Lower leg skin (tissue), 4 donors: ENCODE measurements at places on chromosomes 4 and X. TPM values are rescaled to one million over a fixed set of nuclear protein-coding genes. Genes with fewer than 3 reads are reported as not detected.
A peak's percentile ranks its signal among the peaks of the same experiment; 100 is the strongest.

Gene MAD2L1
- total RNA-seq: 10.1 TPM

Gene STAP1
- not detected for total RNA-seq

Gene BEND2
- total RNA-seq: not detected

Gene ITIH6
- not detected for total RNA-seq

Gene HTRA3
- total RNA-seq: 4.0 TPM

Gene BBS12
- total RNA-seq: 0.72 TPM

Gene P2RY8
- 0.08 TPM for total RNA-seq

Gene LUZP4
- not detected for total RNA-seq

Gene SOWAHB
- total RNA-seq: 5.6 TPM

Gene BRS3
- not detected for total RNA-seq

Gene LINC00632
- 81.7 TPM for total RNA-seq

DNA sequence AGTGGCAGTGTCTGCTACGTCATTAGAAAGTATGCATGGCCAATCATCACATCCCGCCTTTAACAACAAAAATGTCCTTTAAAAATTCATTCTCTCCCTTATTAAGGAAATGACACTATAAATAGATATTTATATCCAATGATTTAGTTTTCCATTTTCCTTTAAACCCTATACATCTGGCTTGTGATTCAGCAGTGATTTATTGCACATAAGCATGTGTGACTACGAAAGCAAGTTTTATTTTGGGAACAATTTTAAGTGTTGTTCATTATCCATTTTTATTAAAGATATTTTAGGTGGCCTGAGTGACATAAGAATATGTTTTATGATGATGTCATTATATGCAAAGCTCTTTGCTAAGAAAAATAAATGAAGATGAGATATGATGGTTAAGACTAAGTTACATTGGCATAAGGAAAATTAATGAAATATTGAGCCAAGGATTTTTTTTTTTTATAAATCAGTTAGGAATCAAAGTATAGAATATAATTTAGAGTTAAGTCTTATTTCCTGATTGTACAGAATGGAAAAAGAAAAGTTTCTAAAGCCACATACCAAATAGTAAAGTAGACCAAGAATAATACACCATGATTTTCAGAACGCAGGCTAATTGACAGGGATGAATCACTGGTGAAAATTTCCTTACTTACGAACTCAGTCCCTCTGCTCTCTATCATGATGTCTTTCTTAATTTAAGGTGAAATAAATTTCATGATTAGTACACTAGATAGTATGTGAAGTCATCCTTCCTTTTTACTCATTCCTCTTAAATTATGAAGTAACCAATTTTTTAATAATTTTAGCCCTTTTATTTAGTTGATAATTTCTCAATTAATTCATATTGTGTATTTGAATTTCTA is 822.4 kb downstream of the FAT4 start:
- DNase-seq: no peak

- DNase-seq: no peak
Measured at GRCh38 chrX:108018656-108019381, 26.0 kb upstream of the VSIG1 start.

- no peak for DNase-seq
Measured at GRCh38 chr4:70488748-70489147, 16.8 kb downstream of the MUC7 start.

DNA sequence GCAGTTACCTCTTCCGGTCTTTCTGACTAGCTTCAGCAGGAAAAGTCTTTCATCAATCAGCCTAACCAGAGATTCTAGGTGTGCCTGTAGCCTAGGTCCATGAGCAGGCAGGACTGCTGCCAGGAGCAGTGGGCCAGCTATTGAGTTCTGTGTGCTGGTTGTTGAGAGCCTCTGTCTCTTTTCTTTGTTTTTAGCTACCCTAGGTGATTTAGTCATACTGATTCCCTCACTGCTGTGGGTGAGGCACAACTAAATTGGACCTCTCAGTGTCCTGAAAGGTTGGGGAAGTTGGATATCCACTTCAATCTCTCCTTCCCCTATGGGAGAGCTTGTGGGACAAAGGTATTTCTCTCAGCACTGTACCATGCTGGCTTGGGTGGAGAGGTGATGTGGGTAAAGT is 354.9 kb downstream of the GPAT3 start:
- DNase-seq: no peak

DNA sequence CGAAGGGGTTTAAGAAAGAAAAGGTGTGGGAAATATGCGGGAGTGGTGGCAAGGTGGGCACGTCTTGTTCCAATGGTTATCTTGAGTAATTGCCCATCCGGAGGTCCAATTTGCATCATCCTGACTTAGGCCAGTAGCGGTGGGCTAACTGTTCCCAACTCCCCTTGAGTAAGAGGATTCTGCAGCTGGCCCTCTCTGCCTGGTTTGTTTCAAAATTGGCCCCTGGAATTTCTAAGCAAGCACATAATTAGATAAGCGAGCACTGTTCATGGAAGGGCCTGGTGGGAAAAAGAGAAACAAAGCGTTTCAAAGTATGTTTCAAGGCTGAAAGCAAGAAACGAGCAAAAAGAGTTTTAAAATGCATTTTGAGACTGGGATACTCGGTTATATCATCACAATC is 198.2 kb downstream of the CEP135 start:
- DNase-seq: no peak

- DNase-seq: no peak
Measured at GRCh38 chr4:166895771-166896170, 338.5 kb downstream of the SPOCK3 start.

DNA sequence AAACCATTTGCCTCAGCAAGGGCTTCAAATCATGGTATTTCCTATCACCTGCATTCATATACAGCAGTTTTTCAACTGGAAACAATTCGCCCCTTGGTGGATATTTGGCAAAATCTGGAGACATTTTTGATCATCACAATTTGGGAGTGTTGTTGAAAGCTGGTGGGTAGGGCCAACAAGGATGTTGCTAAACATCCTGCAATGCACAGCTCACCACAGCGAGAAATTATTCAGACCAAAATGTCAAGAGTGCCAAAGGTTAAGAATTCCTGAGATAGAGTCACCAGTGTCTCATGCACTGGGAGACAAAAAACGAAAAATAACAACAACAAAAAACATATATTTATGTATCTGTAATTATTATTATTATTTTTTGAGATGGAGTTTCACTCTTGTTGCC is 435.2 kb upstream of the CTSO start:
- no peak for DNase-seq

DNA sequence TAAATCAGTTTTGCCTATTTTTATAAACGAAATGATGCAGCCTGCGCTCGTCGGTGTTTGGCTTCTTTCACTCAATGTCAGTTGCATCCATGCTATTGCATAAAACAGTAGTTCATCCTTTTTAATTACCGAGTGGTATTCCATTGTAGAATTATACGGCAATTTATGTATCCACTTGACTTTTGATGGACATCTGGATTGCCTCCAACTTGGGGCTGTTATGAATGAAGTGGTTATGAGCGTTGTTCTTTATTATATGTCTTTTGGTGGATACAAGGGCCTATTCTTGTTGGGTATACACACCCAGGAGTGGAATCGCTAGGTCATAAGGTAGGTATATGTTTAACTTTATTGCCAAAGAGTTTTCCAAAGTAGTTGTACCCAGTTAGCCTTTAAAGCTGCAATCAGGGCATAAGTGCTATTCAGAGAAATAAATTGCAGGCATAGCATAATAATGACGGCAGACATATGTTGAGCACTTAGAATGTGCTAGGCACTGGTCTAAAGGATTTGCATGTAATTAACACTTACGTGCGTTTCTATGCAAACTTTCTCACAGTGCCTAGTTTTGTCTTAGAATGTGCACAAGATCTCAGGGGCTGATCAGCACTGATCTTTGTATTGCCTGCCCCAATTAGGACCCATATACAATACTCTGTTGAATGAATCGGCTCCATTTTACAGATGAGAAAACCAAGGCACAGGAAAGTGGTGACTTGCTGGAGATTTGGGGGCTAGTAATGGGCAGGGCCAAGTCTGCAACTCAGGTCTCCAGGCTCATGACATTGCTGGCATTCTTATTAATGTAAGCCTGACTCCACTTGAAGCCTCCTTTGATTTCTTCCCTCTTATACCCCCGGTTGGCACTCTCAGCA is 407.0 kb downstream of the BCOR start:
- DNase-seq: peak; percentile 28

DNA sequence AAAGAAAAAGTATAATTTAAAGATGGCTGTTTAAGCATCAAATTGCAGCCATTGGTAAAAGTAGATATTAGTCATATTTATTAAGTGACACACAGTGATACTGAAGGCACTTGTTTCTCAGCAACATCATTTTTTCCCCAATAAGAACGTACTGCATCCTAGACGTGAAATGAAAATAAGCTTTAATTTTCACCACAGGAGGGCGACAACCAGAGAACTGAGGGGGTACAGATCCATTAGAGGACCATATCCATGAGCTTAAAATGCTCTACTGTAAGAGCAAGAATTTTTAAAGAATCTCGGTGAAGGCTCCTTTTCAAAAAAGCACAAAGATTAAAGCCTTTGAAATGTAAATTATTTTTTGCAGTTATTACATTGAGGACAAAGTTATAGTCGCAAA is 33.4 kb downstream of the FRG1 start:
- DNase-seq: no peak

DNA sequence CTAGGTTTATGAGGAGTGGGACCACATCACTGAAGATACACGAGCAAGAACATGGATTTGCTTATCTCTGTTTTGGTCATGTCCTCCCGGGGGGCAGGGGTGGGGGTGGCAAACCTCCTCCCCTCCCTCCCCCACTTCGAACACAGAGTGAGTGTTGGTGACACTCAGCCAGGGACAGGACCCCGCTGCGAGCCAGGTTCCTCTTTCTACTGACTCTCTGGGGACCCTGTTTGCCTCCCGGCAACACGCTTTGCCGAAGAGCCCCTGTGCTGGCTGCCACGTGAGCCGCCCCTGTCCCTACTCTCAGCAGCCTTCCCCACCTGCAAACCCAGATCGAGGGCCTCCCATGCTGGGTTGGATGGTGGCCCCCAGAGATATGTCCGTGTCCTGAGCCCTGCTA is 34.7 kb downstream of the P2RY8 start:
- no peak for DNase-seq

DNA sequence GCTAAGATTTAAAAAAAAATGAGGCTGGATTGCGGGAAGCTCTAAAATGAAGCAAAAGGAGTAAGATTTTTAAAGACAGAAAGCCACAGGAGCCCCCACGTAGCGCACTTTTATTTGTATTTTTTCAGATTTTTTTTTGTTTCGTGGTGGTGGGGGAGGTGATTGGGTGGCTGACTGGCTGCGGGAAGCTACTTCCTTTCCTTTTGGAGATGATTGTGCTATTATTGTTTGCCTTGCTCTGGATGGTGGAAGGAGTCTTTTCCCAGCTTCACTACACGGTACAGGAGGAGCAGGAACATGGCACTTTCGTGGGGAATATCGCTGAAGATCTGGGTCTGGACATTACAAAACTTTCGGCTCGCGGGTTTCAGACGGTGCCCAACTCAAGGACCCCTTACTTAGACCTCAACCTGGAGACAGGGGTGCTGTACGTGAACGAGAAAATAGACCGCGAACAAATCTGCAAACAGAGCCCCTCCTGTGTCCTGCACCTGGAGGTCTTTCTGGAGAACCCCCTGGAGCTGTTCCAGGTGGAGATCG is 908 bp downstream of the PCDH10 start:
- no peak for DNase-seq

- DNase-seq: peak; percentile 58
Measured at GRCh38 chr4:2745981-2746806, 9.9 kb downstream of the TNIP2 start.

DNA sequence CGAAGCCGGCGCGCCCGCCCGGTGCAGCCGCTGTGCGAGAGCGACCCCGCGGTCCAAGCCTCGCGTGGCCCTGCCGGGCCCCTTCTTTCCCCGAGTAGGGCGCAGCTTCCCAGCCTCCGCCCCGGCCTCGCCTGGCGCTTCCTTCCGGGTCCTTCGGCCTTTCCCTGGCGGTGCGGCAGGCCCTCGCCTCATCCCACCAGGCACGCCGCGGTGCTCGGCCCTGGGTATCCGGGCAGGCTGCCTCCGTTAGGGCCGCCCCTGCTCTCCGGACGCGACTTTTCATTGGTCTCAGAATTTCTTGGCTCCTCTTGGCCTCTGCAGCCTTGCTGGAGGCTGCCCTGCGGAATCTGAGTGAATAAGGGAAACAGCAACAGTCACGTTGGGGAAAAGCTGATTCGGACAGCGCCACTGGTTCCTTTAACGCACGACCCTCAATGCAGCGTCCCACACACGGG is 429 bp downstream of the UVSSA start:
- peak; percentile 95 for DNase-seq

- peak; percentile 40 for DNase-seq
Measured at GRCh38 chr4:88033309-88033708, 25.9 kb downstream of the PKD2 start.

GRCh38 chr4:150207871-150208270 is 129.6 kb downstream of the DCLK2 start:
- no peak for DNase-seq

GRCh38 chr4:188429965-188430364 is 290.7 kb downstream of the TRIML1 start:
- DNase-seq: no peak

DNA sequence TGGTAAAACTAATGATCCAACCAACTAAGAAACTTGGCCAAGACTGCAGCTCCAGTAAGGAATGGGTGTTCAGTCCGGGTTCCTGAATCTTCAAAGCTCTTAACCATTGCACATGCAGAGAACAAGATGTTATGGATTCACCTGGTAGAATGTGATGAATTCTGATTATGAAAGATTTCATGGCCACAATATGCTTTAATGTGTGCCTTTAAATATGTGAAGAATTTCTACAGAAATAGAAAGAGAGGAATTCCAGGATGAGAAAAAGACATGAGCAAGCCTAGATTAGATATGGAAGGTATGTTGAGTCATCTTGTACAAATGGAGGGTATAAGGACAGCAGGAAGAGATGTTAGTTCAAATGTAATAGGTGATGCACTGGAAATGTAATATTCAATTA is 472.2 kb upstream of the TENM3 start:
- DNase-seq: no peak

DNA sequence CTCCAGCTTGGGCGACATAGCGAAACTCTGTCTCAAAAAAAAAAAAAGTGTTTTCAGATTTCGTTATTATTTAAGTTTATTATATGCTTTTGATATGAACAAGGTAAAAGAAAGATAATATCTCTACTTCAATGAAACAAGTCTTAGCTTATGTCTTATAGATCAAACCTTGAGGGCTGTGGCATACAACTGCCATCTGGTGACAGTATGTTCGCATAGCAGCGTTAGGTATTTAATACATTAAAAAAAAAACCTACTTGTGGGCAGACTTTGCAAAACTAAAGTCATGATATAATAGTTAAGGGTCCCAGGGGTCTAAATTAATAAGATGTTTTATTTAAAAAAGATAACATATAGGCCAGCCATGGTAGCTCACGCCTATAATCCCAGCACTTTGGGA is 161.2 kb upstream of the AMOT start:
- no peak for DNase-seq

GRCh38 chr4:41791557-41791956 is 43.0 kb upstream of the PHOX2B start:
- DNase-seq: no peak

DNA sequence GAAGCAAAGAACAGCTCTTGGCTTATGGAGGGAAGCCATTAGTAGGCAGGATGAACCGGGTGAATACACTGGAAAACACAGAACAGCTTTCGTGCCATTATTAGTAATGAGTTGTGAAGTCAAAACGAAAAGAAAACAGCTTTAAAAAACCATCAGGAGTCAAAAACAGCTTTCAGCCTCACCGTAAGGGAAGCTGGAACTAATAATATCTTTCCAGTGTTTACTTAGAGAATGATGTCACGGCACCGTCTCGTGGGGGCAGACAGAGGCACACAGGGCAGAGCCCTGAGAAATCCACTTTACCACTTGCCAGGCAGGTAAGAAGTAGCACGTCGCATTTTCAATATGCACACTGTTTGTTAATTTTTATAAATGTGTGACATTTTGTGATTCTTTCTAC is 37.9 kb upstream of the HMX1 start:
- no peak for DNase-seq

GRCh38 chr4:7466904-7467303 is 32.2 kb upstream of the PSAPL1 start:
- DNase-seq: no peak
